ENCODE measurements at places on chromosomes 5 and 9.

DNA sequence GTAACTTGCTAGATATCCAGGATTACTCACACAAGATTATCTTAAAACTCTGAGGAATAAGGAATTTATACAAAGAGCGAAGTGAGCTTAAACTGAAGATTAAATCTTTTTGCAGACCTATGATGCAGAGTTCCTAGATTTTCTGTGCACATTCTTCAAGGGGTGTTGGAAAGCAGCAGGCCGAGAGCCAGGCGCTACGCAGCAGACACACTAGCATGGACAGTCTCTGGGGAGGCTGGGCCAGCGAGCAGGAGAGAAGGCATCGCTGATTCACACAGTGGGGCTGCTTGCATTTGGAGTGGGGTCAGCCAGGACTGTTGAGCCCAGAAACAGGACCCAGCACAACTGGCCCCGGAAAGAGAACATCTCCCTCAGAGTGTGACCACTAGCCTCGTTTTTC lies 136.3 kb downstream of the ADAMTS16 start:
- no peak for DNase-seq

DNA sequence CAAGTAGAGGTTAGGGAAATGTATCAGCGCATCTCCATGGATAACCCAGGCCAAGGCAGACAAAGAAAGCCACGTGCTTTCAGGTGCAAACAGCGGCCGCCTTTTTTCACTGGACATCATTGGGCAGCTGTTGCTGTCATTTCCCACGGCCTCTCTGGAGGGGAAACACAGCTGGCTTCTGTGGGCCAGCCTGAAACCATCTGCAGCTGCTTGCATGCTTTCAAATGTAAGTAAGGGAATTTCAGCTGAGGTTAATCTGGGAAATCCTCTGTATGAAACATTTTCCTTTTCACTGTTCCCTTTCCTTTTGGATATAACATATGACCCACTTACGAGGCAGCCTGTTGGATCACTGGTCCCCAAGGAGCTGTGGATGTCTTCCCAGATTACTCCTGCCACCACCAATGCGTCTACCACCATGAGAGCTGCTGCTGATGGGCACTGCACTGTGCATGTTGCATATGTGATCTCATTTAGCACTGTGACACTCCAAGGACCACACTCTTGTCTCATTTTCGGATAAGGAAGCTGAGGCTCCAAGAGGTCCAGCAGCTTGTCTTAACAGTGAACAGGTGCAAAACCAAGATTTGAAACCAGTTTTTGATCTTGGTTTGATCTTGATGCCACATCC lies 106.3 kb downstream of the C9orf152 start:
- no peak for DNase-seq

GRCh38 chr9:126991183-126991582 lies 76.6 kb downstream of the RALGPS1 start:
- DNase-seq = no peak

DNA sequence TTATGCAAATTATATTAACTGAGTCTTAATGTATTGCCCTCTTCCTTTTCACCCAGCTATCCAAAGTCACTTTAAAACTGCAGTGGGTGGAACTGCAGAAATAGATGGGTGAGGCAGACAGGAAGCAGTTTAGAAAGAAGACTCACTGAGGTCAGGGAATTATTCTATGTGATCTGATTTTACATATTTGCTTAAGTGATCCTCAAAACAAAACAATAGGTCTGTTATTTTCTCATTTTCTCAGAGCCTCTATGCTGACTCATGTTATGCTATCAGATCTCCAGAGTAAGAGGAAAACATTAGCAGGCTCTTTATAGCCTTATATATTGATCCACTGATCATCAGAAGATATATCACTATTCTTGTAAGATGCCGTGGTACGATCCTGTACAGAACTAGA lies 63.5 kb downstream of the MRPS27 start:
- DNase-seq = no peak
